Activated CD4-positive, CD25-positive, alpha-beta regulatory T cell (primary cell): ENCODE measurements at places on chromosomes 2 and 18.

GRCh38 chr18:74492259-74492658, 3.9 kb upstream of the CNDP2 start:
- DNase-seq = no peak

DNA sequence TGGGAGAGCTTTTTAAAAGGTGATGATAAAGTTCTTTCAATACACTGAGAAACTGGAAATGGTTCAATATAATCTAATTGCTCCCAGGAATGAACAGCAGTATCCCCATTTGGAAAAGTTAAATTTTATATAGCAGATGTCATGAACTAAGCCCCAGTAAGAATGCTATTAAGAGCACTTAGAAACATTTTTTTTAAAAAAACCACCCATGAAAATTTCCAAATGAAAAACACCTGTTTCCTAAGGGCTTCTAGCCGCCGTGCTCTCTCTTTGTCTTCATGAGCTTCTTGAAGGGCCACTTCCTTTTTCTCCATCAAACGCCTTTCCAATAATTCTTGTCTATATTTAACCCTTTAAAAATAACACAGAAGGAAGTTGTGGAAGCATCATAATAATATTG, 77.0 kb downstream of the UPP2 start:
- DNase-seq = no peak

DNA sequence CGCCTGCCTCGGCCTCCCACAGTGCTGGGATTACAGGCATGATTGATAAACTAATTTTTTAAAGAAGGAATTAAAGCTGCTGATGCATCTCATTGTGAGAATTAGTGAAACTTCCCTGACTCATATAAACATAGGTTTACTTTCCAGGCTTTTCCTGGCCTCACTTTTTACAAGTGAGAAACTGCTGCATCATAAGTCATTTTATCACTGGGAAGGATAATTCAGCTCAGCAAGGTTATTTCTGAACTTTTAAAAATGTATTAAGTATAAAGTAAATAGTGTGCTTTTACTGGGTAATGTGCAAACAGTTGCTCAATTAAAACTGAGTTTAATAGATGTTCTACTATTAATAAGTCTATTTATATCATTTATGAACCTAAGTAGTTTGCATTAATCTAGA, 1130.3 kb upstream of the CDH2 start:
- DNase-seq = no peak

- no peak for DNase-seq
Observed at GRCh38 chr18:58394602-58395425, 234.1 kb downstream of the ALPK2 start.

DNA sequence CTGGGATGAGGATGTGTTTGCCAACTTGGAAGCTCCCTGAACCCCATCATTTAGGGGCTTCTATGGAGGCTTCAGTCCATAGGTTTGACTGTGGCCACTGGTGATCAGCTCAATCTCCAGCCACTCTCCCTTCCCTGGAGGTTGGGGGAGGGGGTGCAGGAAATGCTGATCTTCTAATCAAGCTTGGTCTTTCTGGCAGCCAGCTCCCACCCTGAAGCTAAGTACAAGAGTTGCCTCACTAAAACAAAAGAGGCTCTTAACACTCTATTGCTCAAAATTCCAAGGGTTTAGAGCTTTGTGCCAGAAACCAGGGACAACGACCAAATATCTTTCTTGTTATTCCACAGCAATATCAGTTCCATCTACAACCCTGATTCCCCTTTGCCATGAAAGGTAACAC, 19.4 kb upstream of the MPPE1 start:
- DNase-seq = no peak

DNA sequence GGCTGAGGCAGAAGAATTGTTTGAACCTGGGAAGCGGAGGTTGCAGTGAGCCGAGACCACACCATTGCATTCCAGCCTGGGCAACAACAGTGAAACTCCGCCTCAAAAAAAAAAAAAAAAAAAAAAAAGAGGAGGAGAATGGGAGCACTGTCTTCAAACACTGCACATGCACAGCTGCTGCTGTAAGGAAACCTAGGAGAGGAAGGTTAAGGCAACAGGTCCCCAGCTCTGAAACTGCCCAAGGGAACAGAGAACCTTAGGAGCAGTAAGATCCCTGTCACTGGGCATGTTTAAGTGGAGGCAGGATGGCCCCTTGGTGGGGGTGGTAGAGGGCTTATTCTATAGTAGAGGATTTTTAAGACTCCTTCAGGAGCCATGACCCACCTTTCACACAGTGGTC, 111.2 kb downstream of the CLIP4 start:
- DNase-seq = no peak

GRCh38 chr2:67156796-67157195, 240.3 kb upstream of the ETAA1 start:
- DNase-seq = no peak

- DNase-seq = no peak
Observed at GRCh38 chr2:75552222-75552621, 8.5 kb downstream of the EVA1A start.

DNA sequence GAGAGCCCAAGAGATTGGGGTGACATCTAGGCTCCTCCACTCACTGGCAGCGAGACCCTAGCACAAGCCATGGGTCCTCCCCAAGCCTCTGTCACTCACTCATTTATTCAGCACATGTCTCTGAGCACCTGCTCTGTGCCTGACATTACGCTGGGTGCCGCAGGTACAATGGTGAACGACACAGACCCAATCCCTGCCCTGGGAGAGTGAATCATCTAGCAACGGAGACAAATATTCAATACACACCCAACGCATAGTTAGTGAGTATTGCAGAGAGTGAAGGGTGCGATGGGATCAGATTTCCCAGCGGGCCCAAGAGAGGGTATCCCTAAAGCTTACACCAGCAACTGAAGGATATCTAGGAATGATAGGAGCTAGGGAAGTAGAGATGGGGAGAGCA, 45.5 kb downstream of the ZFP36L2 start:
- no peak for DNase-seq

GRCh38 chr2:54271843-54272627, 16.0 kb upstream of the TSPYL6 start:
- no peak for DNase-seq

GRCh38 chr2:38750011-38750890, 910 bp downstream of the SRSF7 start:
- no peak for DNase-seq

GRCh38 chr18:9240270-9240669, 94.3 kb upstream of the TWSG1 start:
- DNase-seq = no peak

DNA sequence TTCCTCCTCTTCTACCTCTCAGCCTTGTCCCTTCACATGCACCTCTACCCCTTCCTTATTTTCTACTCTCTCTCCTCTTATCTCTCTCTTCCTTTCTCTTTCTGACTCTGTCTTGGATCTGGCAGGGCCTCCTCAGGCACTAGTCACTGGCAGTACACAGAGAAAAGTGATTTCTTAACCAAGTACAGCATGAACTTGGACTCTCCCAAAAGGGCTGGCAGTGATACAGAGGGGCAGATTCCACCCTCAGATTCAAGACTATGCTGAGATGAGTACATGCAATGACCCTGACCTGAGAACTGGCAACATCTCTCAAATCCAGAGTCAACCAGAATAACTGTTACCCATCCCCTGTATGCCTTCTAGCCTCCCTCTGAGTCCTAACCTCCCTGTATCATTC, 4.3 kb downstream of the AOX1 start:
- DNase-seq = no peak

GRCh38 chr18:24818441-24818840, 358.0 kb downstream of the HRH4 start:
- no peak for DNase-seq

GRCh38 chr2:218743068-218743467, 32.4 kb downstream of the TTLL4 start:
- DNase-seq = no peak

DNA sequence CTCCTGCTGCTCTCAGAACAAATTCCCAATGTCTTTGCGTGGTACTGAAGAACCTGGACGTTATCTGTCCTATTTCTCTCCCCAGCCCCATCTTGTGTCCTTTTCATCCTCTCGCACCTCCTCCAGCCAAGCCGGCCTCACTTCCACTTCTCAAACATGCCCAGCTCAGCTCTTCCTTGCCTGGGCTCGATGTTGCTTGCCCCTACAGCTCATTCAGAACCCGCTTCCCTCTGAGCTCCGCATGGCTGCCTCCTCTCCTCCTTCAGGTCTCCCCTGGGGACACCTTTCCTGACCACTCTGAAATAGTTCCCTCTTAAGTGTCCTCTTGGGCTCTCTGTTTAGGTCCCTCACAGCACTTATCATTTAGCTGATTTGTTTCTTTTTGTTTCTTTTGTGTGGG, 6.7 kb upstream of the SMARCAL1 start:
- DNase-seq = no peak

DNA sequence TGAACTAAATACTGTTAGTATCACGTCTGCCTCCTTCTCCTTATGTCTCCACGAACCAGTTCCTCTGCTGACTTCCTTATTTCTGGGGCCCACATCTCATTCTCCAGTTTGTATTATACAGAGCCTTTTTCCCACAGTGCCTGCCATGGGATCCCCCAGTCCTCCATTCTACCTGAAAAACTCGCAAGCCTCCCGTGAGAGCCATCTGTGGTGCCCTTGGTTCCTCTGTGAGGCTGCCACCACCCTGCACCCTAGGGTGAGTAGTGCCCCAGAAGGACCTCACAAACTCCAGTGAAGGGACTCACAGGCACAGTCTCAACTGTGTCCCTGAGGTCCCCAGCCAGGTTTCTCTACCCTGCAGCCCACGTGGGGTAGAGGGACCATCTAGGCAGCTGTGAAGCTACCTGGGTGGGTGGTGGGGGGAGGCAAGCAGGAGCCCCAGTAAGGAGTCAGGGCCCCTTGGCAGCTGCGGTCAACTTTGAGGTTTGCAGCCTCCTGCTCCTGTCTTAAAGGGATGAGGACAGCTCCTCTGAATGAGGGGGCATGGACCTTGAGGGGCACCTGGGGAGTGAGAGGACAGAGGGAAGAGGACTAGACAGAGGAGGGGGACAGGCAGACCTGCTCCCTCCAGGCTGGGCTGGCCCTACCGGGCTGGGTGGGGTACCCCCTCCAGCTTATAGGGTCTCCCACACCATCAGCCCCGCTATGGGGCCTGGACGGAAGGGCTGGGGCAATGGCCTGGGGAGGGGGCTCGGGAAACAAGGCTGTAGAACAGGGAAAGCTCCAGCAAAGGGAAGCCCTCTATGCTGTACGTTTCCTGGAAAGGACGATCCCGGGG, 1.0 kb downstream of the PSTPIP2 start:
- no peak for DNase-seq

DNA sequence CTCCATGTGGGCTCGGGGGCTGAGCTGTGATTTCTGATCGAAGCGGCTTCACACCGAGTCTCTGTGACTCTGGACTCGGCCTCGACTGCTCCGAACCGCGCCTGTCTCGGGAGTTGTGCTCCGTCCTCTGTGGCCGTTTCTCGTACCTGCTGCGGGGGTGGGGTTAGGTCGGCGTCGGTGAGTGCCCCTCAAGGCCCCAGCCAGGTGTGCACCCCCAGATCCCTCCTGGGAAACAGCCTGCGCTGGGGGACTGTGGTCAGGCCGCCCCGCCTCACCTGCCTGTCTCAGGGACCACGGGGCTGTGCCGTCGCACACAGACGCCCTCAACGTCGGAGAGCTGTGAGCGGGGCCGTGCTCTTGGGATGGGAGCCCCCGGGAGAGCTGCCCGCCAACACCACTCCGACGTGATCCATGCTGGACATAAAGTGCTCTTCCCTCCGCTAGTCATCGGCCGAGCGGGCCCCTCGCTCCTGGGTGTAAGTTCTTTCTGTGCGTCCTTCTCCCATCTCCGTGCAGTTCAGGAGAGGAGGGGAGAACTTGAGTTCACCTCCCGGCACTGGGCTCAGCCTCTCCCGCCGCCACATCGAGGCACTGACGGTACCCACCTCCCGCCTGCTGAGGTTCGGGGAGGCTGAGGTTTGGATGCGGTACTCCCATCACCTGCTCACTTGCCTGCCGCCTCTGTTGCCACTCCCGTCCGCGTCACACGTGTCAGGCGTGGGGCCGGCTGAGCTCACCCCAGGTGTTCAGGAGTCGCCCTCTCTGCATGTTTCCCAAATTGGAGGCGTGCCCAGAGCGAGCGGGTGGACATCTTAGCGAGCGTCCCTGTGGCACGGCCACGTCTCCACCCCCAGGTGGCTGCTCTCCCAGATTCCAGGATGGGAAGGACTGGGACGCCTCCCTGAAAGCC, 55.7 kb downstream of the CTDP1 start:
- no peak for DNase-seq

DNA sequence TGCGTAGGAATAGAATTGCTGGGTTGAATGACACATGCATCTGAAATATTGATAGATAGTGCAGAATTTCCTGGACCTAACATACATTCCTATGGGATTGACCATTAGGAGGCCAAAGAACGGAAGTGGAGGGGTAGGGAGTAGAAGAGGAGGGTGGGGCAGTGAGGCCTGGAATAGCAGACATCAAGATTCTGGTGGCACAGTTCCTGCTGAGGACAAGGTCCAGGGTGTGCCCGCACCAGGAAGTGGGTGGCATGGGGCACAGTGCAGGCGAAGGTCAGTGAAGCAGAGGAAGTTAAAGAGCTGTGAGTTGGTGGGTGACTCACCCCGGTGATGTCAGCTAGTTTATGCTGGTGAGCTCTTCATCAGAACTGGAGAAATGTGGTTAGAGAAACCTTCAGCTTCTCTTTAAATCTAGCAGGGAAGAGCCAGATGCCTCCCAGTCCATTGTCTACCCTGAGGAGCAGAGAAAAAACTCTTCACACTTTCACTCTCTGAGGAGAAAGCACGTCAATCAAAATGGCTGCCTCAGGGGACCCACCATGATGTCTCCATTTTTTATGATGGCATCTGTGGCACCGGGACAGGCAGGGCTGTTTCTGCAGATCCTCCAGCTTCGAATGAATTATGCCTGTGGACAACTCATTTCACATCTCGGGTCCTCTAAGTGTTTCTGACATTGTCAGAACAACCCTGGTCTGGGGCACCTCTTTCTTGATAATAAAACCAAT, 55.9 kb upstream of the CTLA4 start:
- peak; percentile 58 for DNase-seq

- no peak for DNase-seq
Observed at GRCh38 chr2:137952586-137953129, 11.6 kb upstream of the HNMT start.

GRCh38 chr2:95115418-95115817, 6.2 kb downstream of the MRPS5 start:
- peak; percentile 63 for DNase-seq

GRCh38 chr18:48227206-48227605, 182.0 kb downstream of the ZBTB7C start:
- DNase-seq = no peak

- DNase-seq = no peak
Observed at GRCh38 chr18:23416298-23416697, 36.8 kb upstream of the RIOK3 start.

- no peak for DNase-seq
Observed at GRCh38 chr2:63300835-63301234, 250.2 kb downstream of the OTX1 start.
